Left hindlimb (tissue), 1 donor: ENCODE measurements at places on chromosomes 2 and 18.
A peak's percentile ranks its signal among the peaks of the same experiment; 100 is the strongest.

DNA sequence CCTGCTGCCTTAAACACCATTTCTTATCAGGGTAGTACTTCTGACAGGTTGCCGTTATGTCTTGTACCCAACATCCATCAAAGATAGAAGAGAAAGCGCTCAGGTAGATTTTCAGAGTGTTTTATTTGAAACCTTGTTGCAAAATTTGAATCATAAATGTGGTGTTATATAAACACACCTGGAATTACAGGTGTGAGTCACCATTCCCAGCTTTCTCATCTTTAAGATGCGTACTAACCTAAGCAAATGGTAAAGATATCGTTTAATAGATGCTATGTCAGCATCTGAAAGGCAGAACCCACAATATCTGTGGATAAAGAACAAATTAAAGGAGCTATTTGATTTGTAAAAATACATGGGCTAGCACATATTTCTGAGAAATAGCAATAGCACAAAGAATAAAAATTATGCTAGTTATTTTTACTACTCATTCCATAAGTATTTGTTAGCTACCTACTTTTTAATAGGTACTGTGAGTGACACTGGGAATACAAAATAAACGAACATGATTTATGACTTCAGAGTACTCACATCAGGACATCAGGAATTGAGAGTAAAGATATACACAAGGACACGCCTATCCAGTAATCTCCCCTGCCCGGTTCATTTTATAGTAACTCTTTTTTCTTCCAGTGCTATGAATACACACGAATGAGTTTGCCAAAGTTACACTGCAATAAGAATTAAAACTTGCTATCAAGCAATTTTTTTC, 193.8 kb downstream of the RBM43 start:
- no peak for DNase-seq

DNA sequence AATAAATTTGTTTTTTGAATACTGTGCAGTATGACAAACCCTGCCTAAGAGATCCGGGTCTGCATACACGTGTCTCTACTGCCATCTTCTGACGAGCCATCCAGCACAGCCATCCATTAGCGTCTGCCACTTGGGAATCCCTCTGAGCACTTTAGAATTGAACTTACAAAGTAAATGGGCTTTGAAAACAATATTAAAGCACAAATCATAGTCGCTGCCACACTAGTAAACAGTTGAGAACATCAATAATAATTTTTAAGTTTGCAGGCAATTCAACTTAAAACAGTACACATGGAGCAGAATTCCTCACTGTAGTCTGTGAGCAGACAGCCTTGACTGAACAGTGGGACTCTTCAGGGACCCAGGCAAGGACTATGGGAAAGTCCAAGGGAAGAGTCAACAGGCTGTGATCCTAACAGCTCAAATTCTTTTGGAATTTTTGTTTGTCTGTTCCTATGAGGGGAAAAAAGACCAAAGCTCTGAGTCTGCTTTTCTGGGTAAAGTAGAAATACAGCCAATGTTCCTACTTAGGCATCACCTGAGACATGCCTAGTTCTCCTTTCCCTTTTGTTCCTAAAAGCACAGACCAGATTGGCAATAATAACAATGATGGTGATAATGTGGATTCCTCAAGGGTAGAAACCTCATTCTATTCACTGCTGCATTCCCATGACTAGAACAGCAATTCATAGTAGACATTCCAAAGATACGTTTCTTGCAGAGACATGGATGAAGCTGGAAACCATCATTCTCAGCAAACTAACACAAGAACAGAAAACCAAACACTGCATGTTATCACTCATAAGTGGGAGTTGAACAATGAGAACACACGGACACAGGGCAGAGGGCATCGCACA, 92.9 kb downstream of the MREG start:
- peak; percentile 75 for DNase-seq

DNA sequence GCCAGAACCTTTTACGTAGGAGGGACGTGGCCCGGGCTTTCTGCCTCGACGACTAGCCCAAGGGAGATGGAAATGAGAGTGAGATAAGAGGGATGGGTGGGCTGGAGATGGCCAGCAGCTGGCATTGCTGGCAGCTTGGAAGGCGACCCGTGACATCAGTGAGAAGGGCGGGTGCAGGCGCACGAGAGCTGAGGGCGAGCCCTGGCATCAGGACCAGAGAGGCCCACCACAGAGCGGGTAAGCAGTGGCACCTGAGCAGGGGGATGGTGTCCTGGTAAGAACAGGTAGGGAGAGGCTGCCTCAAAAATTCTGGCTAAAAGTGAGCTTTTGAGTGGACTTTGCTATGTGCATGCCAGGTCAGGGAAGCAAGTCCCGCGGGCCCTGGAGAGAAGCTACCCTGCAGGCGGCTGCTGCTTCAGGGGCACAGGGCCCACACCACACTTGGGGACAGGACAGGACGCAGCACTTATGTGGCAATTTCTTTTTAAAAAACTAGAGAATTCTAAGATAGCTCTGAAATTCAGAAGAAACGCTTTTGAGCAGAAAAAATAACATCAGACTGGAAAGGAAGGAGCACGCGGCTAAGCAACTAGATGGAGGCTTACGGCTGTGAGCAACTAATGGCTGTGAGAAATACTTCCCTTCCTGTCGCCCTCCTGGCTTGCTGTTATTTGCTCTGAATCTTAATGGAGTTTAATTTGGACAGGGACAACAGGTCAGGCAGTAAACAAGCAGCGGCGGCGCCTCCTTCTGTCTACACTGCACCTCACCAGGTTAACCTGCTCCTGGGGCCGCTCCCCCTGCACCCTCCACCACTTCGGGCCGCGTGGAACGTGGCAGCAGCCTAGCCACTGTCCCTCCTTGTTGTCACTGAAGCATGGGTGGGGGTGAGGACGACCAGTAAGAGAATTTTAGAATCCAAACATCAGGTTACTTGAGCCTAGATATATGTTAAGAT, 20.5 kb downstream of the THAP4 start:
- no peak for DNase-seq

GRCh38 chr2:207506426-207506825, 23.3 kb upstream of the CREB1 start:
- DNase-seq: no peak

DNA sequence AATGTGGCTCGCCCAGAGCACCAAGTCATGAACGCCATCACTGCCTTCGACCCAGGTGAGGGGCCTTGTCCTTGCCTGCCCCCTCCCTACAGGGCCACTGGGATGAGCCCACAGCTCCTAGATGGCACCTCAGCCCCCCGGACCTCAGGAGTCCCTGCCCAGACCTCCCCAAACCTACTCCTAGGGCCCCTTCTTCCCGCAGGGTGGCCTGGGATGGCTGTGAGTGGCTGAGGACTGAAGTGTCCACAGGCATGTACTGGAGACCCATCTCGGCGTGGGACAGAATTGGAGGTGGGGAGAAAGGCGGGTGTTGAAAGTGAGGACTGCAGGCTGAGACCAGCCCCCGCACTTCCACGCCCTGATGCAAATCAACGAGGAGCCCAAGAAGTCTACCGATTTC, 2.8 kb upstream of the TUBB6 start:
- no peak for DNase-seq

GRCh38 chr2:20677301-20678085, 10.5 kb downstream of the GDF7 start:
- DNase-seq: no peak

DNA sequence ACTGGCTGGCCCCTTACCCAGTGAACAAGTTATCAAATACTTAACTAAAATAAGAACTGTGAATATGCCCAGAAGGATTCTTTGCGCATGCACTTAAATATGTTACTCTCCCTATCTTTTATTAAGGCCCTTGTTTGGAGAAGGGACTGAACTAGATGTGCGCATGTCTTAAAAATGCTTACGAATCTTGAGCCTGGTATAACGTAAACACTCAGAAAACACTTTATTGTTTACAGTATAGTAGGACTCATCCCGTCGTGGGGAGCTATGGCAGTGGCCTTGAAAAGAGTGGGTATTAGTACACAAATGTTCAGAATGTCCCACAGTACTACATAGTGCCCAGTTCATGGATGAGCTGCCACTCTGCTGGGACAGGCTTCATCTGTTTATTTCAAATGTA, 75.9 kb upstream of the MAP4K3 start:
- DNase-seq: no peak

DNA sequence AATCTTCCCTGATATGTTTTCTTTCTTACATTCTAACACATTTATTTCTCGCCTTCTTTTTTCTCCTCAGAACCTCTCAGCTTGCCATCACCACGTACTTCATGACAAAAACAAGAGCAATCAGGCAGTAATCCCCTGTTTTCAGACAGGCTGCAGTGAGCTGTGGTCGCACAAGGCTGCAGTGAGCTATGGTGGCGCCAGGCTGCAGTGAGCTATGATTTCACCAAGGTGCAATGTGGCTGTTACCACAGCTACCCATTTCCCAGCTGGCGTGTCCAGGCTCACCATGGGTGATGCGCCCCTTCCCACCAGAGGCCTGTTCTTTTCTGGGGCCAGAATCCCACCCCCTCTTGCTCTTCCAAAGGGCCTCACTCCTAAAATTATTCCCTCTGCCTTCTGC, 25.8 kb downstream of the TCF23 start:
- DNase-seq: no peak

DNA sequence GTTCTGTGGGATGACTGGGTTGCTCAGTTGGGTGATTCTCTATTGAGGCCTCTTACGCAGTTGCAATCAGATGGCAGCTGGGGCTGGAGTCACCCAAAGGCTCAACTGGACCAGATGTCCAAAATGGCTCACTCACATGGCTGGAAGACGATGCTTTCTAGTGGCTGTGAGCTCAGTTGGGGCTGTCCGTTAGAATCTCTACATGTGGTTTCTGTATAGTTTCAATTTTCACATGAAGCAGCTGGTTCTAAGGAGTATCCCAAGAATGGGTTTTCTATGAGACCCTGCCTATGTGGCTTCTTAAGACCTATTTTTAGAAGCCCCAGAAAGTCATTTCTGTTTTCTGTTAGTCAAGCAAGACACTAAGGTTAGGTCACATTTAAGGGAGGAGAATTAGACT, 4.4 kb downstream of the XRCC5 start:
- no peak for DNase-seq

GRCh38 chr2:15931950-15932349, 8.4 kb upstream of the MYCN start:
- DNase-seq: no peak

- peak; percentile 22 for DNase-seq
Measured at GRCh38 chr2:147910990-147911473, 66.2 kb downstream of the ACVR2A start.

DNA sequence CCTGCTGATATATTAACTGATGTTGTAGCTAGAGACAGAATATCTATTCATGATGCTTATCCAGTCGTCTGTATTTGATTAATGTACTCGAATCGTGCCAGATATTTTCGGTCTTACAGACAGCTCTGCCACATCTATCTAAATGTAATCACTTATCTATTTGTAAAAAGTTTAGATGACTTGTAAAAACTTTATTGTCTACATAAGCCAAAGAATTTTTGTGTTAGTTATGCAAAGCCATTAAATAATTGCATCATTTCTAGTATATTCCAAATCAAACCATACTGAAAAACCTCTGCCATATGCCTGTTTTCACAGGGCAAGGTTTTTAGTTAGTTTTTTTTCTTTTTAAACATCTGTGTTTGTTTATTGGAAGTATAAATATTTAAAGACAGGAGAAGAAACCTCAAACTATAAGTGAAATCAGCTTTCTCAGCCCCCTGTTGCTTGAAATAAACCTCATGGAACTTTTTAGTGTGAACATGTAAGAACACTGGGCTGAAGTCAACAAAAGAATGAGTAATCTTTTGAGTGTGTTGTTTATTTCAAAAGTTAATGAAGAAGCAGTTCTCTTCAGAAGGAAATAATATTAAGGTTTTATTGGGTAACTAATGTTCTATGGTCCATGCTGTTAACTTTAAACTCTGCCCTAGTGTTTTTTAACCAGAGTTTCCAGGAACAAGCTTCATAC, 657.6 kb upstream of the SYT4 start:
- no peak for DNase-seq

DNA sequence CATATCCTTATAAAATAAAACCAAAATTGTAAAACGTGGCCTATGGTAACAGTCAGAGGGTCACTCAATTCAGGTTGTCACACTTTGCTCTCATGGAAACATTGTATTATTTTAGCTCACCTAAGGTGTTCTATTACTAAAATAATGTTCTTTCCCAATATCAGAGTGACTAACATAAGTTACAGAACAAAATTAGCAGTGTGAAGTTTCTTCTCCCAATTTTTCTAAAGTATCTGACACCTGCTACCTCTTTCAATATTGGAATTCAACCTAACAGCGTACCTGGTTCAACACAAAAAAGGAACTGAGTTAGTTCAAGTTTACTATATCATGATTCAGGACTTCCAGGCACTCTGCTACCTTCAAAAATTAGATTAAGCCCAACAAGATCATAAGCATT, 190.4 kb downstream of the ZEB2 start:
- no peak for DNase-seq

DNA sequence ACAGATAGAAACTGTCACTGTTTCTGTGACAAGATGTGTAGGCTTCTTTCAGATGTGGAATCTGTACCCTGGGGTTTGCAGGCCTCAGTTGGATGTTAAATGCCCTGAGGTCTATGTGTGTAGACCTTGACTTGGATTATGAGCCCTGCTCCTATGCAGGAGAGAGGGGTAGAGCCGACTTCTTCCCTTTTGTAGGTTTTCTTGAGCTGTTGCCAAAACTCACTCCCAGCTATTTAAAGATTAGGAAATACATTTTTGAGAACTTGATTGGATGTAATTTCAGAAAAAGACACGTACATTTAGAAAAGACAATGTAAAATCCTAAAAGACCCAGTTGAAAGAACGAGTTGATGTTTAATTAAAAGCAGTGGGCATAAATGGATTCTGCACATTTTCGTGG, 374.8 kb downstream of the SLC4A3 start:
- DNase-seq: no peak

DNA sequence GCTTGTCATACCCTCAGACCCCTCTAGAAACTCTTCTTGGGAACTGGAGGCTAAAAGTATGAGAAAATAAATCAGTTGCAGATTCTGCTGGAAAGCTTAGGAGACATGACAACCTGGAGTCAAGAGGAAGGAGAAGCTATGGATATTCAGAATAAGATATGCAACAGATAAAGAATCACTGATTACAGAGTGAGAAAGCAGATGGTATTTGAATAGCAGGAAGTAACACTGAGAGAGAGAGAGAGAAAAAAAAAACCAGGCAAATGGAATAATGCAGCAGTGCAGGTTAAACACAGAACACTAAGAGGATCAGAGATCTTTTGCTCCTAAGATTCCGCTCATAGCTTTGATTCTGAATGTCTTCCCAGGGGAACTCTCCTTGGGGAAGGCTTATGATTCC, 1284.1 kb upstream of the NXPH2 start:
- no peak for DNase-seq

DNA sequence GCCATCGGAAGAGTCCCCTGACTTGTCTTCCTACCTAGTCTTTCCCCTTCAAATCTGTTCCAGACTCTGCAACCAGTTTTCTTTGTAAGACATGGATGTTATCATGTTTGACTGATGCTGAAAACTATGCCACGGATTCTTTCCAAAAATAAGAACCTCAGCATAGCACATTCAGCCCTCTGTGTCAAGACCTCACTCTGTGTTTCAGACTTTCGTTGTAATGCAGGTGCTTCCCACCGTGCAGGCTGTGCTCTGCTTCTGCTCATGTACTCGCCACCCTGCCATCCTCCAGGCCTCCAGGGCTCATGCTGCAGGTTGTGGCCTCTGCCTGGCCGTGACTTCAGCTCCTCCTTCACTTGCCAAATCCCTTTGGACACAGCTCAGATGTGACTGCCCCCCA, 347.0 kb upstream of the RAB12 start:
- DNase-seq: no peak
